ENCODE measurements at places on chromosomes 11 and 22. TPM values are rescaled to one million over a fixed set of nuclear protein-coding genes. Genes with fewer than 3 reads are reported as not detected.
A peak's percentile ranks its signal among the peaks of the same experiment; 100 is the strongest.

GRCh38 chr11:76997512-76997911 lies 36.7 kb upstream of the B3GNT6 start:
- no peak for DNase-seq

DNA sequence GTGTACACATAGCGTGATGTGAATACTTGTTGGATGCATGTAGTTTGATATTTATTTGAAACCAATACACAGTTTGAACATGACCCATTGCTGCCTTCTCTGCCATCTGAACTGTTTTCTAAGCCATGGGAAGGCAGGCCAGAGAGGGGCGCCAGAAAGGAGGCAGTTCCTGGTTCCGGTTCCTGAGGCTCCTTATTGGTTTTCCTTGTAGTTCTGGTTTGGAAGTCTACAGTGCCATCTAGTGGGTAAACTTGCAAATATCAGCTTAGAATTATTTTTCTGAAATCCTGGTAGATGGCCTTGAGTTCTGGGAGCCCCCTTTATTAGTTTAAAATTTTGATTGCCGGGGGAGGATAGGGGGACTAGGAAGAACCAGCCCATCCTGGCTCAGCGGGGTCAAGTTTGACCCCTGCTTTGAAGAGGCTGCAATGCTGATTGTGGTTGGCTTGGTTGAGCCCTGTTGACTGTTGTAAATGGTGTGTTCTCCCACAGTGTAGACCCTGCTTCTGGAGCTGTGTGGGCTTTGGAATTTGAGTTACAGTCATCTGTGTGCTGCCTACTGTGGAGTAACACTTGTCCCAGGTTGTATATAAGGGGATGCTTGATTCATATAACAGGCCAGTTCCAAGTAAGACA lies 48.4 kb downstream of the GRAMD1B start:
- DNase-seq = peak; percentile 34

DNA sequence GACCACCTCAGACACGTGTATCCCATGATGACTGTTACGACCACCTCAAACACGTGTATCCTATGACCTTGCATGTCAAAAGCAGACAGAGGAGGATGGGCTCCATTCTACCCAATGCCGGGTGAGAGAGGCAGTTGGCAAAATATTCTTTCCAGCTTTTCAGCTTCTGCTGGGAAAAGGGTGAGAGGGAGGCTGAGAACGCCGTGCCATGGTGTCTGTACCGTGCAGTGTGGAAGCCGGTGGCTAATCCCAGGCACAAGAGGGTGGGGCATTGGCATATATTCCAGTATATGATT lies 1478.4 kb downstream of the TBC1D22A start:
- no peak for DNase-seq

DNA sequence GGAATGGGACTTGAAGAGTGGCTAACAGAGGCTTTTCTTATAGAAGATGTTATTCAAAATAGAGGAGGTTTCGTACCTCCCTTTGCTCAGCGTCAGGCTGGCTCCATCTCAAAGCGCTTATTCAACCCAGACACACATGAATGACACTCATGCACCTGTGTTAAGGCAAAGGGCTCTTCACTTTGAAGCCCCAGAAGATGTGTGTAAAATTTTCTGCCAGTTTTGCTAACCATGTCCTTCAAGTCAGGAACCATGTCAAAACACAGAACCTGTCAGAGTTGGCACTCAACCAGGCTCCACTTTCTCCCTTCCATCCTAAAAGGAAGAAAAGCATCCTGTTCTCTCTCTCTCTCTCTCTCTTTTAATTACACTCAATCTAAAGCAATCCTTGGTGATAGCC lies 352.8 kb upstream of the NARS2 start:
- DNase-seq = no peak

DNA sequence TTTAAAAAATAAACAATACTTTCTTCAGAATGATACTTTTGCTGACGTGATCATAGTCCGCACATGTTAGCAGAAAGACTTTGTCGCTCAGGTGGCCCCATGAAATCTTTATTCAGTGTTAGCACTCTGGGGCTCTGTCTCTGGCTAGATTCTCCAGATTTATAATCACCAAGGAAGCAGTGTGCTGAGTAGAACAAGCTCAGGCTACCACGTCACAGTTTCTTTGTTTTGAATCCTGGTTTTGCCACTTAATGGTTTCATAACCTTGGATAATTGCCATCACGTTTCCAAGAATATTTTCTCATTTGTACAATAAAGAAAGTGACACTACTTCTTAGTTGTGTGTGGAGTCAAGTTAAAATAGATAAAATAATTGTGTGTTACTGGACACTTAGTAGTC lies 3.9 kb upstream of the MUC15 start:
- no peak for DNase-seq

GRCh38 chr11:69773626-69774353 lies 1.4 kb downstream of the FGF4 start:
- DNase-seq = no peak

GRCh38 chr11:64120951-64121569 lies 44.9 kb downstream of the MACROD1 start:
- no peak for DNase-seq

GRCh38 chr11:66228521-66228920 lies 39.9 kb upstream of the RAB1B start:
- no peak for DNase-seq

DNA sequence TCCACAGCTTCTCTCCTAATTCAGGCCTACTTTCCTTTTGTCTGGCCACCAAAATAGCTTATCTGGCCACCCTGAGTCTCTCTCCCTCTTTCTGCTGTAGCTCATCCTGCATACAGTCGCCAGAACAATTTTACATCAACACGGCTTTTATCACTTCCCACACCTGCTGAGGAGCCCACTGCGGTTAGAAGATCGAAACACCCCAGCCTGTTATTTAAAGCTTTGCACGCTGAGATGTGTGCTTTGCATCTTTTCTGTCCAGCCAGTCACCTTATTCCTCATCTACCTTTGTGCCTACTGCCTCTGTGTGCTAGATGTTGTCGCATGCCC lies 96.0 kb downstream of the COMMD9 start:
- DNase-seq = no peak

DNA sequence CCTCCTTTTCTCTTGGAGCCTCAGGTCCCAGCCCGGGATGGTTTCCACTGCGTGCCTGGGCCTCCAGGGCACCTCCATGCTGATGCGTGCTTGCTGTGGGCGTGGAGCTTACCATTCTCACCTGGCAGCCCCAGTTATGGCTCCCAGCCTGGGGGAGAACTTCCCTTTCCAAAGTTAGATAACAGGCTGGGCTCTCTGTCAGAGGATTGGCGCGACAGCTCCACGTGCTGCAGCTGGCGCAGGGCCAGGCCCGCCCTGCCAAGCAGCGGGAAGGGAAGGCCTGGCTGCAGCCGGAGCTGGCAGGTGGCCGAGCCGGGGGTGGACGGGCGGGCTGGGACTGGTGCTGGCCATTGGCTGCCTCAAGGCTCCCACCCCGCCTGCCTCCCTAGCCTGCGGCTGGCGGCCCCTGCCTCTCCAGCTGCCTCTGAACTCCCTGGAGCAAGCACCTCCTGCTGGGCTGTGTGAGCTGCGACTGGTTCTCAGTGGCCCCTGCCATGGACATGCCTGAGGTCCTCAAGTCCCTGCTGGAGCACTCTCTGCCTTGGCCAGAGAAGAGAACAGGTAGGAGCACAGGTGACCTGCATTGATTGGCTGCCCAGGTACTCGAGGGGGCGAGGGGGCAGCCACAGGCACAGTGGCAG lies 14.6 kb upstream of the TEF start:
- no peak for DNase-seq

- peak; percentile 47 for DNase-seq
Observed at GRCh38 chr11:119085437-119085847, 761 bp downstream of the HMBS start.

The SLC22A25 gene
- not detected for total RNA-seq

The PDE3B gene
- 79.2 TPM for total RNA-seq

The CNGA4 gene
- total RNA-seq = 0.29 TPM

The EMSY gene
- total RNA-seq = 24.6 TPM

The VSIG2 gene
- total RNA-seq = 0.48 TPM
